ENCODE measurements at places on chromosomes 13 and 19. TPM values are rescaled to one million over a fixed set of nuclear protein-coding genes. Genes with fewer than 3 reads are reported as not detected.

The ZNF93 gene
- 4.5 TPM for total RNA-seq

The USF2 gene
- total RNA-seq: 88.0 TPM

The KLK6 gene
- not detected for total RNA-seq

The NLRP4 gene
- not detected for total RNA-seq

The IPO5 gene
- 130 TPM for total RNA-seq

The TTC9B gene
- not detected for total RNA-seq

The ADGRE3 gene
- 0.23 TPM for total RNA-seq

The ZNF90 gene
- 2.5 TPM for total RNA-seq

The CGB1 gene
- not detected for total RNA-seq
